GM12878 (cell line): ENCODE measurements at places on chromosomes 7 and 10.

DNA sequence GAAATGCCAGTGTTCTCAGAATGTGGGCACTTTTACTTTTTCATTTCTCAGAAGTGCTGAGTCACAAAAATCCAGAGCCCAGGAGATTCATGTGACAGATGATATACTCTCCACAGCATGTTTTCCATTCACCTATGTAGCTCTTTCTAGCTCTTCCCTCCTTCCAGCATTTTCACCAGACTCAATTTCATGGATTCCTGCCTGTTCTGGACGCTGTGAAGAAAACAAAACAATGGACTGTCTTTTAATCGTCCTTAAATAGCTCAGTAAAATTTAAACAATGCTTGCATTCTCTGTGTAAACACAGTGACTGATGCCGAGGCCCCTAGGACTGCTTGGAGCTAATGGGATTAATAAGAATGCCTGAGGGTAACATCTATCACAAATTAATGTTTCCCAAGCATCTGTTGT lies 25.5 kb downstream of the ZNF713 start:
- no peak for DNase-seq

GRCh38 chr10:78911533-78912340 lies 157.0 kb upstream of the ZMIZ1 start:
- no peak for DNase-seq

DNA sequence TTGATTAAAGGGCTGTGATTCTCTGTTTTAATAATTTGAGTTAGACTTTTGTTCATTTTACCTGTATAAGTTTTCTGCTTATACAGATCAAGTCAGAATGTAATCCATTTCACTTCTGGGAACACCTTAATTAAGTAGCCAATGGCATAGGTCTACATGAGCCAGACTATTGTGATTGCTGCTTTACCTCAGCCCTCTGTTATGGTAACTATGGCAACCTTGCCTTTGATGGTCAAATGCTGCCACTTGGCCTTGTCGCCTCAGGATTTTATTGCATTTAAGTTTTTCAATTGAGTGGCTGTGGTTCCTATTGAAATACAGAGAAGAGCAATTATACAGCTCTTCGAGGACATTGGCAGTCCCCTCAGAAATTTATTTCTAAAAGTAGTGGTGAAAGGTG lies 64.3 kb upstream of the TMEM106B start:
- no peak for DNase-seq

DNA sequence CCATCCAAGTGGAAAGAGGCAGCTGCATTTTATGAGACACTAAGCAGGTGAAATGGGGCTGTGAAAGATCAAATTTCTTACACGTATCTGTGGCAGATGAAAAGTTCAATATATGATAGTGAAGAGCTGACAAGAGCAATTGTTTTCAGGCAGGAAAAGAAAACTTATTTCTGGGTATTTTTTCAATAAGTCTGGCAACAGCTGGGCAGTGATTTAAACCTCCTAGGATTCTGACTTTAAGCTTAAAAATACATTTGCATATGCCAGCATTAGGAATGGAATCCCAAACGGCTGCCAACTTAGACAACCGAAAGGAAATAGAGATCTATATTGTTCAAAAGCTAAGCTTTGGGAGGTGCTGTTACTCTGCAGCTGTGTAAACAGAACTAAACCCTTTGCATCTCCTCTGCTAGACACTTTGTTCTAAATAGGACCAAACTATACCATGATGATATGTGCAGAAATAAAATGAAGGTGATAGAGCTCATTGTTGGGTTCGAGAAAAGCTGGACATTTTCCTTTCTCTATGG lies 26.1 kb downstream of the DYNC1I1 start:
- no peak for DNase-seq
